Activated CD4-positive, CD25-positive, alpha-beta regulatory T cell treated with anti-CD3 and anti-CD28 coated beads, Interleukin-2, amount 50 U/mL, for 24 hours (primary cell): ENCODE measurements at places on chromosomes 16 and 17.
A peak's percentile ranks its signal among the peaks of the same experiment; 100 is the strongest.

DNA sequence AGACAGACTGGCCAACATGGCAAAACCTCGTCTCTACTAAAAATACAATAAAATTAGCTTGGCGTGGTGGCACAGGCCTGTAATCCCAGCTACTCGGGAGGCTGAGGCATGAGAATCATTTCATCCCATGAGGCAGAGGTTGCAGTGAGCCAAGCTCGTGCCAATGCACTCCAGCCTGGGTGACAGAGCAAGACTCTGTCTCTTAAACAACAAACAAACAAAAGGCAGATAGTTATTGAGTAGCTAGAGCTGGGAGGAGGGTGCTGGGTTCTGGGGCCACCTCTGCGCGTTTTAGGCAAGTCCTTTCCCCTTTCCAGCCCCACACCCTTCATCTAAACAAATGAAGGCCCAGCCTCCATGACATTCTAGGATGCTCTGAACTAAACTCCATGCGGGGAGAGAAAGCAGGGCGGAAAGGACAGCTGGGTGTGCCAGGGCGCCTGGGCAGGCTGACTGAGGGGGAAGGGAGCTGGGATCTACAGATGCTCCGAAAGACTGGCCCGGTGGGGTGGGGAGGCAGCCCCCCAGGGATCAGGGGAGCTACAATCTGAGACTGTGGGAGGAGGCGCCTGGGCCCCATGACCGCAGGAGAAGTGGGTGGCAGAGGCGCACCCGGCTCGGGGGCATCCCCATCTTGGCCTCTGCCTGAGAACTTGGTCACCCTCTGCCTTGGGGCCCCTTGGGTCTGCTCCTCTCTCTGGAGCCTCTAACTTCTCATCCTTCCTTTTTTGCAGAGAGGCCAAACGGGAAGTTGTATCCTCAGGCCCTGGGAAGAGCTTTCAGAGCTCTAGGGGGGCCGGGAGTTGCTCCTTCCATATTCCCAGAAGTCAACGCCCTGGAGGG is 910 bp downstream of the ITGAL start:
- ATAC-seq: peak; percentile 31

- no peak for ATAC-seq
Observed at GRCh38 chr16:3285131-3285530, 1.8 kb downstream of the ZNF263 start.

- no peak for ATAC-seq
Observed at GRCh38 chr17:71247441-71248015, 873.3 kb upstream of the SOX9 start.

DNA sequence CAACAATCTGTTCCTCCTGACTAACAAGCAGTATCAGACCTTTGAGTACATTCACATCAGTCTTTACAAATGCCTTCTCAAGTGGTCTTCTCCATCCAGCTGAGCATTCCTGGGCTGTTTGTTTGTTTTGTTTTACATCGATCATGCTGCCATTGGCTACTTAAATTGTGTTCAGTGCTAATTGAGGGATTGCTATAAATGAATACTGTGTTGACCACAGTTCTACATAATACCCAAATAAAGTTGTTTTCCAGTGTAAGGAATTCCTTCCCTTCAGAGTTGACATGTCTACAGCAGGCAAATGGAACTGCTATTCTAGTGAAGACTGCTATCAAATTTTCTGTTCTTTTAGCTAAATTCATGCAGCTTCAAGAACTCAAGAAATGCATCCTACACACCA is 3.2 kb downstream of the CDH8 start:
- no peak for ATAC-seq

GRCh38 chr17:79664930-79665737 is 54.3 kb upstream of the RBFOX3 start:
- ATAC-seq: no peak

GRCh38 chr16:56041556-56042140 is 149.6 kb upstream of the GNAO1 start:
- ATAC-seq: no peak

DNA sequence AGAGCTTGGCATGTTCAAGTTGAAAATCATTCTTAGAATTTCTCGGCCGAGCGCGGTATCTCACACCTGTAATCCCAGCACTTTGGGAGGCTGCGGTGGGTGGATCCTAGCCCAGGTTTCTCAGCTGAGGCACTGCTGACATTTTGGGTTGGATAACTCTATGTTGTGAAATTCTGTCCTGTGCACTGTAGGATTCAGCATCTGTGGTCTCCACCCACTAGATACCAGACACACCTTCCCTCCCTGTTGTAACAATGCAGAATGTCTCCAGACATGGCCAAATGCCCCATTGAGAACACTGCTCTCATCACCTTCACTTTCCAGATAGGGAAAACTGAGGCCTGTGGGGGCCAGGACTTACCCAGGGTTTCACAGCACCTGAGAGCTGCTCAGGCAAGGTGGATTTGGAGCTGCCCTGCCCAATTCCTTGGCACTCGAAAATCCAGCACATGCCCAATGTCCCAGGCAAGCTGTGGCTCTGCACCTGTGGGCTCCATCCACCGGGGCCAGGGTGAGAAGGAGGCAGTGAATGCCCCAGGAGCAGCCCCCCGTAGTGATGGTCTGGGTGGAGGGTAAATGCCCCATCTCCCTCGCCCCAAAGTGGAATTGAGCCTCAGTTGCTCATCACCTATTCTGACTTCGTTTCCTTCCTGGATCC is 20.2 kb upstream of the TVP23A start:
- ATAC-seq: no peak

GRCh38 chr16:31386157-31386984 is 6.8 kb upstream of the ITGAD start:
- peak; percentile 94 for ATAC-seq
